ENCODE measurements at places on chromosomes 11 and 22. TPM values are rescaled to one million over a fixed set of nuclear protein-coding genes. Genes with fewer than 3 reads are reported as not detected.

Gene SAA2
- total RNA-seq = 0.87 TPM

Gene TBX1
- 3.6 TPM for total RNA-seq

Gene DBX1
- not detected for total RNA-seq

- DNase-seq = no peak
Measured at GRCh38 chr11:61273178-61274078, 21.7 kb downstream of the VWCE start.

DNA sequence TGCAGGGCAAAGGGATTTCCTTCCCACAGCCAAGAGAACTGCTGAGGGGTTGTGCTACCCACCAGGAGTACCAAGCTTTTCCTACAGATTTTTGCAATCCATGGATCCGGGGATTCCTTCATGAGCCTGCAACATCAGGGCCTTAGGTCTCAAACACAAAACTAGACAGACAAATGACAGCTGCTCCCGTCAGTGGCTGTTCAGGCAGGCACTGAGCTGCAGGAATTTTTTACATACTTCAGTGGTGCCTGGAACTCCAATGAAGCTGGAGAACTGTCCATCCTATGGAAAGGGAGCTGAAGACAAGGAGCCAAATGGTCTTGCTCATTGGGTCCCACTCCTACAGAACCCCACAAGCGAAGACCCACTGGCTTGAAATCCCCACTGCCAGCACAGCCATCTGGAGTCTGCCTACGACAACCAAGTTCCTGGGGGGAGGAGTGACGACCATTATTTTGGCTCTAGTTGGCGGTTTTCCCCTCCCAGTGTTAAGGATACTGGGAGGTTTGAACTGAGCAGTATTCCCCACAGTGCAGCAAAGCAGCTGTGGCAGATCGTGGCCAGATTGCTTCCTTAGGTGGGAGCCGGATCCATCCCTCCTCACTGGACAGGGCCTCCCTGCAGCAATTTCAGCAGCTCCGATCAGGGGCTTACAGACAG, 157.7 kb upstream of the TMEM45B start:
- no peak for DNase-seq

DNA sequence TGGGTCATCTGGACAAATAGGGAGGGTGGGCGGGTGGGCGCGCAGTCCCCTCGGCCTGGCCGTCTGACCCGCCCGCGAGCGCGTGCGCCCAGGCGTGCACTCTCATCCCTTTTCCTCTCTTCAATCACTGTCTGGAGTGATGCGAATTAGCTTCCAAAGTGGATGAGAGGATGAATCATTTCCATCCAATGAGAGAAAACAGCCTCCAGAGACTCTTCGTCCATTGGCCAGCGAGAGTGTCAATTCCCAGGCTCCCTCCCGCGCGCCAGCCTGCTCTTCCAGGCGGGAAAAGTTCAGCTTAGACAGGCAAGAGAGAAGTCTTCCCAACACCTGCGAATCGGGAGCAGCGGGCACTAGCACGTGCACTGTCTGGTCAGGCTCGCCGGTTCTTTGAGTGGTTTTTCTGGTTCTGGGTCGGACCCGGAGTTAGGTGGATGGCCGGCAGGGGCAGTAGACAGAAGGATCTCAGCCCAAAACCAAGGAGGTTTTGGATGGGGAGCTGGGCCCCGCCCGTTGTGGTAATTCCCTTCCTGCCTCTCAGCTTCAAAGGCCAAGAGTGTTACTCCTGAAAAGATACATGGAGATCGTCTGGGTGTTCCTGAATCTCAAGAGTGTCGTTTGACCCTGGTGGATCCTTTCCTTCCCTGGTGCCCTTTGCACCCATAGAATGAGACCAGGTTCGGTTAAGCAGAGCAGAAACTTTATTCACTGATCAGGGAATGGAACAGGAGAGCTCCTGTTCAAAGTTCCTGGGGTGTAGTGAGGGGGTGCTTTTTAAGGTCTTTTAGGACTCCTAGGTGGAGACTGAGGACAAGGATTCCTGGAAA, 33.4 kb upstream of the GLYATL1 start:
- no peak for DNase-seq

GRCh38 chr11:57680552-57680874, 12.6 kb downstream of the ZDHHC5 start:
- no peak for DNase-seq

All from glomerular endothelial cell (primary cell).